Amygdala (tissue), 56 donors: ENCODE measurements at places on chromosomes 2 and 18.
A peak's percentile ranks its signal among the peaks of the same experiment; 100 is the strongest.

DNA sequence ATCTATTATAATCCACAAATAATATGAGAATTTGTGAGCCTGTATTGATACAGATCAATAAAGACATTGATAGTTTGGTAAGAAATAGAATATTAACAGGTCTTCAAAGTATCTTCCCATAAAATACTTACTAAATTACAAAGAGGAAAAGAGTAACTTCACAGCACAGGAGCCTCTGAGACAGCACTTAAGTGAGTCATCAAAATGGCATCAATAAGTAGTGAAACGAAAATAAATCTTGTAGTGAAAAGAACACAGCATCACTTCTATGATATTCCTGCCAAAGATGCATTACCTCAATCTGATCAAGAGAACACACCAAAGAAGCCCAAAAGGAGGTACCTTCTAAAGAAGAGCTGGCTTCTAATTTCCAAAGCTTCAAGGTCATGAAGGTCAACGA is 116.4 kb downstream of the CBLN2 start:
- DNase-seq = no peak

GRCh38 chr2:187749804-187750431 is 195.7 kb upstream of the TFPI start:
- no peak for DNase-seq

DNA sequence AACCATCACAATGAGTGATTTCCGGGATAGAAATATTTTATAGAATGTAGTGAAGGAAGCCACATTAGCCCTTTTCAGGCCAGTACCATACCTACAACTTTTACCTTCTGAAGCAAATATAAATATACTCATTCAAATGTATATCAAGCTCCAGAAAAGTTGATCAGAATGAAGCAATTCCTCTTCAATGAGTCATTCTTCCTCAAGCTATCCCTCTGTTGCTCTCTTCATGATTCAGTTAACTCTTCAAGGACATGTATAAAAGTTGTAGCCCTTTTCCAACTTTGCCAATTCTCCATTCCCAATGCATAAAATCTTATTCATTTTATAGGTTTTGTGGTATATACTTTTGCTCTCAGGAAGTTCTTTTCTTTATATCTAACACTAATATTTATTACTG is 242.1 kb upstream of the RGPD4 start:
- DNase-seq = no peak

- no peak for DNase-seq
Measured at GRCh38 chr2:229154381-229154780, 116.7 kb downstream of the PID1 start.

DNA sequence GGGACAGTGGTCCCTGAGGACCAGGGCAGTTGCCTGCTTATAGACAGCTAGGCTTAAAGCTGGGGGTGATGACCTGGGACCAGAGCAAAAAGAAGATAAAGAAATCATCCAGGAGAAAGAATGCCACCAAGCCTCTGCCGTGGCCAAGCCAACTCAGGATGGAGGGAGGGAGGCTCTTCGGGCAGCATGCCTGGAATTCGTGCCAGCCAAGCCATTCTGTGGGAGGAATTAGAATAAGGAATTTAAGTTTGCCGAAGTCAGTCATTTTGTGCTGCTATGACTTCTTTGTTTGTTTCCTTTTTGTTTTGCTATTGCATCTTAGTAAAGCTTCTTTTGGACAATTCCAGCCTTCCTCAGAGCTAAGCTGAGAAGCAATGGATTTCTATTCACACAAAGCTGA is 124.1 kb downstream of the EN1 start:
- DNase-seq = no peak

DNA sequence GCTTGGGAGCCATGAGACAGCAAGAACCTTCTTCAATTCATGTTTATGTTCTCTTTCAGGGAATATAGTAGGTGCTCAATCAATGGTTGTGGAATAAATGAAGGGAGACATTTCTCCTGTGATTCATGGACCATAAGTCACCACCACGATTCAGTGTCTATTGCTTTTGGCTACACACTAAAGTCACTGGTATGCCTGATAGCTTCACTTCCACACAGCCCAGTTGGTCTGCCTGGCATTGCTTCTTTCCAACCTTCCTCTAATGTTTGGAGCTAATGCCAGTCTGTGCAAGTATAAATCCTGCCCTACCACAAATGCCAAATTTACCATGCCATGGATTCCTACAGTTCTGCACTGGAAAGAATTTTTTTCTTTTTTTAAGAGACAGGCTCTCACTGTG is 1.3 kb upstream of the CXCR1 start:
- no peak for DNase-seq

GRCh38 chr2:158990397-158991214 is 22.2 kb downstream of the TANC1 start:
- DNase-seq = no peak

- no peak for DNase-seq
Measured at GRCh38 chr18:25147877-25148488, 204.0 kb downstream of the ZNF521 start.

GRCh38 chr18:77164763-77165485 is 32.3 kb upstream of the MBP start:
- no peak for DNase-seq

GRCh38 chr2:130341562-130342019 is 1.1 kb upstream of the IMP4 start:
- DNase-seq = no peak

- DNase-seq = no peak
Measured at GRCh38 chr2:232680006-232680405, 17.1 kb upstream of the GIGYF2 start.

GRCh38 chr2:130352237-130352636 is 3.6 kb upstream of the PTPN18 start:
- DNase-seq = no peak

GRCh38 chr2:58030771-58031170 is 15.8 kb upstream of the VRK2 start:
- DNase-seq = no peak

DNA sequence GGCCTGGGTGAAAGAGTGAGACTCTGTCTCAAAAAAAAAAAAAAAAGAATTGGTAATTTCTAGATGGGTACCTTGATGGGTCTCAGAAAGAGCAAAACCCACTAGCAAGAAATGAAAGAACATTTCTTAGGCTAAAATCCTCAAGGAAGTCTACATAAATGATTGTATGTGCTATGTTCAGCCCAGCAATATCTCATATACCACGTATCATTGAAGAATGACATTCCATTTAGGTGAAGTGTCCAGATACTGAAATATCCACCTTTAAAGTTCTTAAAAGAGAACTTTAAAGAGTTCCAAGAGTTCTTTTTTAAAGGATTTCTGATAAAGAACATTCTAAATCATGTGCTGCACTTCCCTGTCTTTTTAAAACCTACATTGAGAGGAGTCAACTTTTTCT is 19.2 kb downstream of the NRP2 start:
- DNase-seq = no peak

DNA sequence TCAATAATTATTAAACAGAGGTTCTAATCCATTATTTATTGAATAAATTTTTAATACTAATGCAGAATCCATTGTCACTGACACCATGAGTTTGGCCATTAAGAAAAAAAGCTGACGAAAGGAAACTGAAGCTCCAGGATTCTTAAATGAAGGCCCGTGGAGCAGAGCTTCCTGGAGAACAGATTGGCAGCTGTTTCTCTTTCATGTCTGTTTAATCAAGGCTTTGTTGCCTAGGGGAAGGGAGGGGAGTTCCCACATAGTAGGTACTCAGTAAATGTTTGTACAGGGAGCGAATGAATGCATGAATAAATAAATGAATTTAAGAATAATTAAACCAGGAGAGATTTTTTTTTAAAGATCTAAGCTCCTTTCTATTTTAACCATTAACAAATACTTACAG is 315.1 kb upstream of the KLHL29 start:
- no peak for DNase-seq

DNA sequence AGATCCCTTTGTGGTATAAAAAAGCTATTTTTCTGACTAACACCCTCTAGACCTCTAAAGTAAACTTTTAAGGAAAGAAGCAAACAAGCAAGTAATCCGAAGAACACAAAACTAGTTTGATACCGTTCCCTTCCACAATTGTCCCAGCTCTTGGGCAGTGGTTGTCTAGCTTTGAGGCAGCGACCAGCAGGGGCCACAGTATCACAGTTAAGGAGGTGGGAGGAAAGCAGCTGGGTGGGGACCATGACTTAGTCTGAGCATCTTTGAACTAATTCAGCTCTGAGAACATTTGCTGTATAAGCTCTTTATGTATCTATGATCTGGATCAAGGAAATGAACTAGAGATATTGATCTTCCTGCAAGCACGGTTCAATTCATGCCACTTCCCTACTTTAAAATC is 51.0 kb downstream of the SF3B1 start:
- DNase-seq = no peak

DNA sequence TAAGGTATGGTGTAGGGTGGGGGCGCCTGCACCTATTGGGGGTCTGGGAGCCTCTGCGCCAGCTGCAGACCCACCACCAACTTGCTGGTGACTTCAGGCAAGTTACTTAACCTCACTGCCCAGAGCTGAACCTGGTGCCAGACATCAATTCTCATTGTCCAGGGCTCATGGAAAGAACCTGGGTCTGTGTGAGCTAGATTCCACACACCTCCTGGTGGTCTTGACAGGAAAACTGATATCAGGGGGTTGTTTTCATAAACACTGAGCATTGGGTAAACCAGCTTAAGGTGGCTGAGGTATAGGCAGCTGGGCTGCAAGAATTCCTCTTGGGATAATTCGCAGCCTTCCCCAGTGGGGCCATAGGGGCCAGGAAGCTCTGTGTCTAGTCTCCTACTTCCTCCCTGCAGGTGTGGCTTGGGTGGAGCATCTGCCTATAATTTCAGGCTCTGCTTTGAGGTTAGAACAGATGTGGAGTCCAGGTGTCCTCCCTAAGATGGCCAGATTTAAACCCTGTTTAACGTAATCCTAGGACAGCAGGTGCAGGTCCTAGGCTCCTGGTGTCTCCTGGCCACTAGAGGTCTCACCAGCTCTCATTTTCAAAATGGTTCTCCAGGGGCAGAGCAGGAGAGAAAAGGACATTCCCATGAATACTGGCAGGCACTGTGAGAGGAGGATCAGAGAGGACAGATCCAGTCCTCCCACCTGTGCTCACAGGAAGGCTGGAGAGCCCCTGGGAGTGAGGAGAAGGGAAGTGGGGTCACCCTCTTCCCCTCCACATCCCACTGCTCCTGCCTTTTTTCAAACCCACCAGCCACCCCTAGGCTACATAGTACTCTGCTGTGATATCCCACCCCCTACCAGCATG is 100.4 kb upstream of the SMAD2 start:
- peak; percentile 40 for DNase-seq
